BE2C (cell line): ENCODE measurements at places on chromosomes 6 and 20.

GRCh38 chr6:33075568-33076405 is at the start of gene HLA-DPB1:
TSS of gene HLA-DPB1 (plus strand) at chr6:33075990. CDS start at chr6:33076042, 52 bp downstream.
- DNase-seq, result no peak

GRCh38 chr20:23585808-23586734 is 17.8 kb upstream of the CST9L start:
- no peak for DNase-seq

DNA sequence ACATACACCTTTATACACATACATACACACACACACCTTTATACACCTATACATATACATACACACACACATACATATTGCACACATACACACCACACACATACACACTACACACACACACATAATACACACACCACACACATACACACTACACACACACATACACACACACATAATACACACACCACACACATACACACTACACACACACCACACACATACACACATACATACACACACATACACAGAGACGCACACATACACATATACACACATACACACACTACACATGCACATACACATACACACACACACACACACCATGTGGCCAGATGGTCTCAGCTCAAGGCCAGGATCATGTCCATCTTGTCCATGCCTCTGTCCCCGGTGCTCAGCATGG is 25.7 kb downstream of the BPIFB1 start:
- DNase-seq, result no peak

DNA sequence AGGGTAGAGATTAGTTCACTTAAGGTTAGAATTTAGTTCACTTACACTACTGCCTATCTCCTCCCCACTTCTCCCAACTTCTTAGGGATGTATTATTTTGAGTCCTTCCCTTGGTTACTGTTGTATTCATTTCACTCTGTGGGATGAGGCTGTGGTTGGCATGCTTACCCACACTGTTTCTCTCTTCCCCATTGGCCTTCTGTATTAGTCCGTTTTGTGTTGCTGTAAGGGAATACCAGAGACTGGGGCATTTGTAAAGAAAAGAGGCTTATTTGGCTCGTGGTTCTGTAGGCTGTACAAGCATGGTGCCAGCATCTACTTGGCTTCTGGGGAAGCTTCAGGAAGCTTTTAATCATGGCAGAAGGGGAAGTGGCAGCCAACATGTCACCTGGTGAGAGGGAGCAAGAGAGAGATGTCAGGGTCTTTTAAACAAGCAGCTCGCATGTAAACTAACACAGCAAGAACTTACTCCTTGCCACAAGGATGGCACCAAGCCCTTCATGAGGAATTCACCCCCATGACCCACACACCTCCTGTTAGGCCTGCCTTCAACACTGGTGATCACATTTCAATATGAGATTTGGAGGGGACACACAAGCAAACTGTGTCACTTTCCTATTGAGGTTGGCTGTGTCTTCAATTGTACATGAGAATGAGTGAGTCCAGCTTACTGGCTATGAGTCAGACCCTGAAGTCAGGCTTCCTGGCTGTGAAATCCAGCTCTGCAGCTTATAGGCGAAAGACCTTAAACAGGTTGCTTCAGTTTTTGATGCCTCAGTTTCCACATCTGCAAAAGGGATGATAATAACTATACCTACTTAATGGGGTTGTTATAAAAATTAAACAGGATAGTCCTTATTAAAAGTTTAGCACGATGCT is 53.3 kb downstream of the SYNDIG1 start:
- DNase-seq, result no peak

DNA sequence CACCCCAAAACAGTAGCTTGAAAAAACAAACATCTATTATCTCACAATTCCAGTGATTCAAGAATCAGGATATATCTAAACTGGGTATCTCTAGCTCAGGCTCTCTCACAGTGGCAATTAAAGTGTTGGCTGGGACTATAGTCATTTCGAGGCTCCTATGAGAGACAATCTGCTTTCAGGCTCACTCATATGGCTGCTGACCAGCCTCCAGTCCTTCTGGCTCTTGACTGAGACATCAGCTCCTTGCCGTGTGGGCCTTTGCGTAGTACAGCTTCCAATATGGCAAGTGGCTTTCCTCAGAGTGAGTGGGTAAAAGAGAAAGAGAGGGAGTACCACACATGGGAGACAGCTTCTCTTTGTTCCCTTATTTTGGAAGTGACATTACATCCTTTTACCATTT is 327.2 kb downstream of the CENPW start:
- DNase-seq, result no peak

- DNase-seq, result no peak
Measured at GRCh38 chr6:26317503-26317902, 47.5 kb upstream of the BTN3A2 start.

DNA sequence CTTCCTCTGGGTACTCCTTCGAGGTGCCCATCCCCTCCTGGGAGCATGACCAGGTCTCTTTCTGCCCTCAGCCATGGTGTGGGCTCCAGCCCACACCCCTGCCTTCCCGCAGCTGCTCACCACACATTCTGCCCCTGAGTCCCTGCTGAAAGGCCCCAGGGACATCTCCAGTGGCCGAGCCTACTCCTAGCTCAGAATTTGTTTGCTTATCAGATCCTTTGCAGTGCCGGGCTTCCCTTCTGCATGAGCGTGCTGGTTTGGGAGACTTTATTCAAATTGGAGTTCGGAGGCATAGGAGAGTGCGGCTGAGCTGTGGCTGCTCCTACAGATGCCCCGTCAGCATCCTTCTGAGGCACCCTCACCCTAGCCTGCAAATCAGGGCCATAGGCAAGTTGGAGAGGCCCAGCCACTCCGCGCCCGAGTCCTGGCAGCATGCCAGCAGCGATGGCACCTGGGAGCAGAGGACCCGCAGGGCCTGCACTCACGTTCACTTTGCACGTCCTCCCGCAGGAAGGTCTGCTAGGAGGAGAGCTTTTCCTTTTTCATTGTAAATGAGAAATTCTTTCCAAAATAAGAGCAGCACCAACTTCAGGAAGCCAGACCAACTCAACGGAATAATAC is 327.3 kb downstream of the QKI start:
- peak; percentile 88 for DNase-seq

- no peak for DNase-seq
Measured at GRCh38 chr6:158771399-158772152, 47.6 kb downstream of the EZR start.

DNA sequence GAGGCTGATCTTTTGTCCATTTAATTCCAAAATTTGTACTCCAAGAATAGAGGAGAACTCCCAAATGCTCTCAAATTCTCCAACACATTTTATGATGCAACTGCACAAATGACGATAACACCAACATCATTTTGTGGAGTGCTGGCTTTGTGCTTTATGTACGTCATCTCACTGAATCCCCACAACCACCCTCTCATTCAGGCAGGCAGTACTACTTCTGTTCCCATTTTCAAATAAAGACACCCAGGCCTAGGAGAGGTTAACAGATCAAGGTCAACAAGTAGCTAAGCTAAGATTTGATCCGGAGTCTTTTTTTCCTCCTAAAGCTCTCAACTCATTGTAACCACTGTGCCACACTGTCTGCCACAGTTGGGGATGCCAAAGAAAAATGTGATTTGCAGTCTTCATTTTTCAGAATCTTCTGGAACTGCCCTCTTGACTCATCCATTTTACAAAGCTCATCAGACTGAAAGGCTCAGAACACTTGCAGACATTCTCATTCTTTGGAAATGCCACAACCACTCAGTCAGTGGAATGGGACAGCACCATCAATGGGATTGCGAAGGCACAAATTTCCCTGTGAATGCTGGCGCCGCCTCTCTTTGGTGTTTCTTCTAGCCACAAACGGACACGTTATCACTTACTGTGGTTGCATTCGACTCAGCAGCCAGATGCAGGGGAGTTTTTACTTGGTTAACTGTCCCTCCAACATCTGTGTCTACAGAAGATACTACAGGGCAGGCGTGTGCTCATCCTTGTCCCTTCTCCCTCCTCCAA is 184.4 kb downstream of the GJA10 start:
- DNase-seq, result no peak
